Fibroblast of mammary gland (primary cell): ENCODE measurements at places on chromosomes 2 and 18.

DNA sequence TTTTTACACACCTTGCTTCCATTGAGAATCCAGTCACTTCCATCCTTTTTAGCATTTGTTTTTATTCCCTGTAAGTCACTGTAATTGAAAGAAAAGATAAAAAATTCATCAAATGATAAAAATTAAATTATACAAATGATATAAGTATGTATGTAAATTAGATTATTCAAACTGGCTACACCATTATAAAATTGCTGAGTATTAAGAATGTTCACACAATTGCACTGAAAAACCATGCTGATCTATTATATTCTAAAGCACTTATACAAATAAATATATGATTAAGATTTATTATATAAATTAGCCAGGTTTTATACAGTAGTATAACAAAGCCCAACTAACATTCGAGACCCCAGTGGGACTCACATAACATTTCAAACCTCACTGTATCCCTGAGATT, 15.1 kb downstream of the ACADL start:
- DNase-seq = no peak

DNA sequence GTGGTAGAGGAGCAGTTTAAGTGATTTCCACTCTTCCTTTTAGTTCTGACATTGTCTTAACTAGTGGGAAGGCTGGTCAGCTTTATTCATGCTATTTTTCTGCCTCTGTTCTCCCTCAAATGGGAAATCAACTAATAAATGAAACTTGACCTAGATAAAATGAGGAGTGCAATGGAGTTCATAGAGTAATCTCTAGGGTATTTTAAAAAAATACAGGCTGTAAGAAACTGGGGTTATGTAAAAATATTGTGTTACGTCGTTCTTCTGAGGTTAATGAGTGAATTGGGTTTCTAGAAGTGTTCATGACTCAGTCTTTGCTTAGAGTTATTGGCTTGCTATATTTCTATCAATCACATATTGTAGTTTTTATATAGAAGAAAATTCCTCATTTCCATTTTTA, 734.5 kb downstream of the MBD2 start:
- no peak for DNase-seq

GRCh38 chr18:56541793-56542192, 96.6 kb downstream of the TXNL1 start:
- no peak for DNase-seq

DNA sequence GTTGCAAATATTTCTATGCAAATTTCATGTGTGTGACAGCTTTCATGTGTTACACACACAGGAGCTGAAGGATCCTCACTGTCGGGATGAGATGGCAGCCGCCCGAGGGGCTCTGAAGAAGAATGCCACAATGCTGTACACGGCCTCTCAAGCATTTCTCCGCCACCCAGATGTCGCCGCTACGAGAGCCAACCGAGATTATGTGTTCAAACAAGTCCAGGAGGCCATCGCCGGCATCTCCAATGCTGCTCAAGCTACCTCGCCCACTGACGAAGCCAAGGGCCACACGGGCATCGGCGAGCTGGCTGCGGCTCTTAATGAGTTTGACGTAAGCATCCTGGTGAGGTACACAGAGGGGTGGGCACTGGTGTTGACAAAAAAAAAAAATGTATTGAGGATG, 361.2 kb downstream of the CTNNA2 start:
- DNase-seq = no peak

- DNase-seq = peak; percentile 12
Observed at GRCh38 chr2:172926785-172927640, 148.6 kb upstream of the MAP3K20 start.

DNA sequence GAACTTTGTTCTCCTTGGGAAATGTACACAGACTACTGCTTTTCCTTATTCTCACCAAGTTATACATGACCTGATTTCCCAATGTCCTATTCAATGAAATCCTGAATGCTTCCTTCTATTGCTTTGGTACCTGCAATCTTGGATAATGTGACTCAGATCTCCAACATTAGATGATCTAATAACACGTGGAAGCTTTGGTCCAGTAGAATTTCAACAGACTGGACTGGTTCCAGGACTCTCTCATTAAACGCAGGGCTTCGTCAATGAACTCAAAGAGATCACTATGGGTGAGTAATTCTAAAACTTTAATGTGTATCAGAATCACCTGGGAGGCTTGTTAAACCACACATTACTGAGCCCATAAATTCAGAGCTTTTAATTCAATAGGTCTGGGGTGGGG, 413.6 kb upstream of the KCNH7 start:
- peak; percentile 4 for DNase-seq

DNA sequence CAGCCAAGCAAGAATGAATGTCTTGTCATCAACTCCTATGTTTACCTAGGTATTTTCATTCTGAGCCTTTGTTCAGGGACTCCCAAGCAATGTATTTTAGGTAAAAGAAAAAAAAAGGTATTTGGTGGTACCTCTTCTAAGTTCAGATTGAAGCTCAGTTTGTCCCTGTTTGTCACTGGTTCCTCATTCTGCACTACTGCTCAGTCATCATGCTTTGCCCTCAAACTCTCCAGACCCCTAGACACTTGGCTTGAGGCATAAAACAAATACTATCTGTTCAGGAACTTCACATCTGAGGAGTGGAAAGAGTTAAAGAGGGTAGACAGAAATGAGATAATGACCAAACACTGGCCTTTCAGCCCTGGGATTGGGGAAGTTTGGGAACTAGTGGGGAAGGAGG, 163.6 kb upstream of the HNRNPA3 start:
- no peak for DNase-seq

- no peak for DNase-seq
Observed at GRCh38 chr2:101720732-101721131, 23.2 kb downstream of the MAP4K4 start.

GRCh38 chr2:131058920-131059319, 34.3 kb downstream of the FAM168B start:
- DNase-seq = no peak

DNA sequence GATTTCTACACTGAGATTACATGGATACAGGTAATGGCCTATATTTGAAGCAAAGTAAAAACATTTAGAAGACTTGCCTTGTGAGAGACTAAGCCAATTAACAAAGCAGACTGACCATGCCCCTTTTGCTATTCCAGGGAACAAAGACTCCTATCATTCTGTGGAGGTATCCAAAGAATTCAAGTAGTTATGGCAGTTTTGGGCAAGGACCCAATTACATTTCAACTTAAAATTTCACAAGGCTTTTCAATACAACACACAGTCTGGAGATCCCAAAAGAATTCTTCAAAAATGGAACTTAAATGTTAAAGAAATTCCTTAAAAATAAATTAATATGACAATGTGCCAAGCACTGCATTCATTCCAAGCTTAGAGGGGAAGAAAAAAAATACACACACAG, 109.2 kb upstream of the CHRNA1 start:
- no peak for DNase-seq

DNA sequence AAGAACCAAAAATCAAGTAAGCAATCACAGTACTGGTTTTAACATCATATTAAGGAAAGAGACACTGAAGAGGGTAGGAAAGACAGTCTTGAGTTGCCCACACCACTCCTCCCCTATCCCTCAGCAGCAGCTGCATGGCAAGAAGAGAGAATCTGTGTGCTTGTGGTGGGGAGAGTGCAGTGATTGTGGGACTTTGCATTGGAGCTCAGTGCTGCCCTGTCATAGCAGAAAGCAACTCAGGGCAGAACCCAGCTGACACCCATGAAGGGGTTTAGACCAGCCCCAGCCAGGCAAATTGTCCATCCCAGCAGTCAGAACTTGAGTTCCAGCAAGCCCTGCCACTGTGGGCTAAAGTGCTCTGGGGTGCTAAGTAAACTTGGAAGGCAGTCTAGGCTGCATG, 40.8 kb upstream of the INPP4A start:
- DNase-seq = no peak

- no peak for DNase-seq
Observed at GRCh38 chr2:10776231-10776977, 36.2 kb downstream of the PDIA6 start.

- no peak for DNase-seq
Observed at GRCh38 chr2:232479341-232480200, 8.1 kb downstream of the ECEL1 start.

GRCh38 chr2:142880279-142880678, 2.8 kb downstream of the KYNU start:
- DNase-seq = peak; percentile 85

DNA sequence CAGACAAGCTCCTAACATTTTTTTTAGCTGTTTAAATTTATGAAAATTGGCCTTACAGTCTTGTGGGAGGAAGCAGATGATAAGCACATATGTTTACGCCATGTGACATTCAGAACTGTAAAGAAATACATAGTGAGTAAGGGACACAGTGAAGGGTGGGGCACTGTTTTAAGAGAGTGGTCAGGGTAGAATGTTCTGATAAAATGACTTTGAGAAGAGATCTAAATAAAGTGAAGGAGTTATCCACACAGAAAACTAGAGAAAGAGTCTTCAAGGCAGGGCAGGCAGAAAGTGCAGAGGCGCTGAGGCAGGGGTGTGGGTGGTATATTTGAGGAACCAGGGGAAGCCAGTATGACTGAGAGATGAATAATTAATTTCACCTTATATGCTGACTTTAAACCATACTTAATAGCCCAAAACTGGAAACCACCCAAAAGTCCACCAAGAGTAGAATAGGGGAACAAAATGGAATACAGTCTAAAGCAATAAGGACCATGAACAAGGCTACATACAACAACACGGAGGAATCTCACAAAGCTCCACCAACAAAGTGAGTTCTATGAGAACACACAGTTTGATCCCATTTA, 8.6 kb downstream of the MREG start:
- DNase-seq = no peak

GRCh38 chr2:16621316-16621715, 44.3 kb downstream of the CYRIA start:
- peak; percentile 54 for DNase-seq

- DNase-seq = peak; percentile 92
Observed at GRCh38 chr2:150994076-150994475, 267.6 kb downstream of the RBM43 start.
